ENCODE measurements at places on chromosomes 1 and 21.

- DNase-seq, result peak; percentile 65
Observed at GRCh38 chr1:174114788-174115448, 44.4 kb upstream of the RABGAP1L start.

DNA sequence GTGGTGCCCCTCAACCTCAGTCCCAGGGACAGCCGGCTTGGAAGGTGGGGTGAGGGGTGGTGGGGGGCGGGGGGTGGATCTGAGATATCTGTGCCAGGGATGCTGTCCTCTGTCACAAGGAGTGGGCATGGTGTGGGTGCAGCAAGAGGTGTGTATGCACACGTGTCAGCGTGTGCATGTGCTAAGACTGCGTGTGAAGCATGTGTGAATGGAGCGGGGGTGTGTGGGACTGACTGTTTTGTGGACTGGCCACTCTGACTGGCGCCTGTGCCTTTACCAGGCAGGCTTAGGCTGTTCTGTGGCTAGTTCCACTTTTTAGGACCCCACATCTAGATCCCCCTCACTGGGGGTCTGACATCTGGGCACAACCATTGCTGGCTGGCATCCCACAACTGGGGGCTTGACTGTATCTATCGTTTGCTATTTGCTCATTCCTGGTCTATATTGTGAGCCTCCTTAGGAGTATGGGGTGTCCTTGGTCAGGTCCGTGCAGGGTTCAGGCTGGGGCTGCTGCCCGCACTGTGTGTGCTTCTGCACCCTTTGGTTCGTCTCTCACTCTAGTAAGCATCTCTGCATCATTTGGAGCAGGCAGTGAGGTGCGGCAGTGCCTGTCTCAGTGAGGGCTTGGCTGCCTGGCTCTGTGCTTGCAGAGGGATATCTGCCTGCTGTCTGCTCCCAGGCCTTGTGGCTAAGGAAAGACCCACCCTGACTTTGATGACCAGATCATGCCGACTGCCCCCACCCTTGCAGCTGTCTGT lies 1.9 kb downstream of the AMPD2 start:
- DNase-seq, result no peak

- no peak for DNase-seq
Observed at GRCh38 chr1:24400065-24400464, 13.5 kb downstream of the STPG1 start.

DNA sequence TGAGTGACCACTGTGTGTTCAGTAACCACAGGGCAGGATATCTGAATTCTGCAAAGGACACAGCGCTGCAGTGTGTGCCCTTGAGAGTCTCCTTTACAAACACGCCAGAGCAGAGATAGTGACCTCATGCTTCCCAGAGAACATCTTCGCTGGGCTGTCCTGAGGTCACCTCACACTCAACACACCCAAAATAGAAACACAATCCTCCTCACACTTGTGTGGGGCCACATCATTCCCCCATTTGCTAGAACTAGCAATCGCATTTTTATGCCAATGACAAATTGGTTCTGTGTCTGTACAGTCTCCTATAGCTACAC lies 140.1 kb upstream of the NRIP1 start:
- DNase-seq, result no peak

DNA sequence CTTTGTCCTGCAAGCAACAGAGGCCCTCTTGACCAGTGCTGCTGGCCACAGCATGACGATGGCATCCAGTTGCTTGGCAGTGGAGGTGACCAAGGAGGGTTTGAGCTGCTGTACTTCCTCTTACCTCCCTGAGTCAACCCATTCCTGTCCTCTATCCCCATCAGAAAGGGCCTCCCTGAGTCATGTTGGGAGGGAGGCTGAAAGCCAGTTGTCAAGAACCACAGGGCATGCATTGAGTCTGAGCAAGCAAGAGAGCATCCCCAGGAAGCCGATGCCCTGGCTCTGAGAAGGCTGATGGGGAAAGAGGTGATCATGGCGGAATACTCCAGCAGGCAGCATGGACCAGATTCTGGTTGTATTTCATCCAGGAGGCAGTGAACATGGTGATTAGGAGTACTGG lies 69.6 kb downstream of the LACTBL1 start:
- peak; percentile 72 for DNase-seq

DNA sequence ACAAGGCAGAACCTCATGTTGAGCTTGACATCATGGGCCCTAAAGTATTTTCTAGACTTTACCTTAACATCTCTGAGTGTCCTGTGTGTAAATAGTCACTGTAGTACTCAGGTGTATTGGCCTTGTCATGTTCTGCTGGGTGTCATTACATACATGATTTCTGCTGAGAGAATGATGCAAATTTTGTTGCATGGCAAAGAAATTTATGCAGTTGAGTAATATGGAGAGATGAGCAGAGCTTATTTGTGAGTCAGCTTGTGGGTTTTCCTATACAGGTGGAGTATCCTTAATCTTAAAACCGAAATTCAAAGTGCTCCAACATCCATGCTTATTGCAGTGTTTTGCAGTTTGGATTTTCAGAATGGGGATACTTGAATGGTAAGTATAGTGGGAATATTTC lies 36.6 kb downstream of the RGL1 start:
- DNase-seq, result peak; percentile 45

GRCh38 chr1:98327220-98327861 lies 334.2 kb upstream of the SNX7 start:
- DNase-seq, result peak; percentile 69

DNA sequence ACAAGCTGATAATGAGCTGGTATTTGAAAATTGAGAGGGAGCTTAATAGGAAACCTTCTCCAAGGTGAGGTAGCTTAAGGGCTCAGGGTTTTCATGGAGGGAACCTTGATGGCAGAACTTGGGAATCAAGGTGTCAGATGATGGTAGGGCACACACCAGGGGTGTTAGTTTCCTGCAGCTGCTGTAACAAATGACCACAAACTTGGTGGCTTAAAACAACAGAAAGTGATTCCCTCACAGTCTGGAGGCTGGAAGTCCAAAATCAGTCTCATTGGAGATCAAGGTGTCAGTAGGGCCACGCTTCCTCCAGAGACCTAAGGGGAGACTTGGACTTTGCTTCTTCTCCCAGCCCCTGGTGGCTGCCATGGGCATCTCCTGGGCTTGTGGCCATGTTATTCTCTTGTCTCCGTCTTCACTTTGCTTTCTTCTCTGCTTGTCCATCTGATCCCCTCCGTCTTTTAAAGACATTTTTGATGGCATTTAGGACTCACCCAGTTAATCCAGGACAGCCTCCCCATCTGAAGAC lies 45.5 kb downstream of the HUNK start:
- no peak for DNase-seq

DNA sequence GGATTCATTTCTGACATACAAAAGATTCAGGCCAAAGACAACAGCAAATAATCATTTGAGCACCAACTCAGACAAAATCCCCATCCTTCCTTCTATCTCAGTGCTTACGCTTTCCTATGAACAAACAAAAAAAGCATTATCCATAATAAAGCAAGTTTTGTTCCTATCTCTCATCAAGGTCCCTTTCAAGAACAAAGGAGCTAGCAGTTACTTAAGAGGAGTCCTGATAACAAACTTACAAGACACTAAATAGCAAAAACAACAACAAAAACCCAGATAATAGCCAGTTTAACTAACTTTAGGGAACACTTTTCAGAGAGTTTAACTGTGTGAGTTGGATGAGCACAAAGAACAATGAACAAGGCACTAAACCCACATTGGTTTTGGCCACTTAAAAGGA lies 10.5 kb downstream of the EVI5 start:
- no peak for DNase-seq

DNA sequence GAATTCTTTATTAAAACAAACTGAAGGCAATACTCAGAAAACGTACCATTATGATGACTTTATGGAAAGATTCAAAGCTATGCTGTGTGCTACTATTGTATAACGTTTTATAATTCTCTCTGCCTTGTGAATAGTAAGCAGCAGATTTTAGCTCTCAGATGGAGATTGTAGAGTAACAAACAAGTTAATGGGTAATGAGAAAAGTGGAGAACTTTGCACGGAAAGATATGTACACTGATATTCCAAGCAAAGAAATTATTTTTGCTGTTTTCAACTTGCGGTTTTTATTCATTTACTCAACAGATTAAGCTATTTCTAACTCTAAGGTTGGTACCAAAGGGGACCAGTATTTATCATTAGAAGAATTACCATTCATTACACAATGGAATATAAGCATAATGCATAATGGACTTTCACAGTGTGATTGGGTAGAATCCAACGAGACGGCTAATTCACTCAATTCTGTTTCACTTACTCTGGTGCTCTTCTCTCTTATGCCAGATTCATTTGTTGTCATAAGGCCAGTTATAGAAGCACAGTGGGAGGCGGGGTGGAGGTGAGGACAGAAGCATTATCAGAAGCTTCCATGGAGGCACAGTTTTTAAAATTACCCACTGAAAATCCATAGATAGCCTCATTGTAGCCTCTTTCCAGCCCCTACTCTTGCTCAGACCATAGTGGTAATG lies 38.6 kb downstream of the ATP1B1 start:
- DNase-seq, result no peak
